ENCODE measurements at places on chromosomes 4 and X. TPM values are rescaled to one million over a fixed set of nuclear protein-coding genes. Genes with fewer than 3 reads are reported as not detected.

Gene ARL9
- total RNA-seq = not detected

Gene GUCY1A1
- total RNA-seq = 7.8 TPM

Gene EXOC1L
- not detected for total RNA-seq

Gene GRIA3
- total RNA-seq = 5.1 TPM

Gene ANOS1
- 0.22 TPM for total RNA-seq

GRCh38 chr4:128974136-128974581 is 119.2 kb downstream of the SCLT1 start:
- DNase-seq = no peak

- DNase-seq = peak; percentile 27
Observed at GRCh38 chrX:1380672-1381233, 11.2 kb downstream of the SLC25A6 start.

DNA sequence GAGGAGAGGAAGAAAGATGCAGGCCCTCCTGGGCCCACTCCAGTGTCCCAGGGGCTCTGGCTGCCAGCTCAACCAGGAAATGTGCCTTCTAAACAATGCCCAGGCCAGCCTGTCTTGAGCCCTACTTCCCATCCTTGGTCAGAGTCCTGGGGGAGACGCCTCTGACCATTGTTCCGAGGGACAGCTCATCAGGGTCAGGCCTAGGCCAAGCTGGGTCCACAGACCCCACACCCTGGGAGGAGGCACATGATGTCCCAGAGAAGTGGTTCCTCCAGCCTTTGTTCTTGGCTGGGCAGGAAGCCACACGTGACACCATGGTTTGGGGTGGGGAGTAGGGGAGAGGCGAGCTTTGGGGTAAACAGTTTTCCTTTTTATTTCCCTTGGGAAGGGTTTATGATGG is 102.5 kb downstream of the EFNB1 start:
- DNase-seq = no peak

- DNase-seq = no peak
Observed at GRCh38 chr4:179307297-179308136, 1865.3 kb upstream of the AGA start.

DNA sequence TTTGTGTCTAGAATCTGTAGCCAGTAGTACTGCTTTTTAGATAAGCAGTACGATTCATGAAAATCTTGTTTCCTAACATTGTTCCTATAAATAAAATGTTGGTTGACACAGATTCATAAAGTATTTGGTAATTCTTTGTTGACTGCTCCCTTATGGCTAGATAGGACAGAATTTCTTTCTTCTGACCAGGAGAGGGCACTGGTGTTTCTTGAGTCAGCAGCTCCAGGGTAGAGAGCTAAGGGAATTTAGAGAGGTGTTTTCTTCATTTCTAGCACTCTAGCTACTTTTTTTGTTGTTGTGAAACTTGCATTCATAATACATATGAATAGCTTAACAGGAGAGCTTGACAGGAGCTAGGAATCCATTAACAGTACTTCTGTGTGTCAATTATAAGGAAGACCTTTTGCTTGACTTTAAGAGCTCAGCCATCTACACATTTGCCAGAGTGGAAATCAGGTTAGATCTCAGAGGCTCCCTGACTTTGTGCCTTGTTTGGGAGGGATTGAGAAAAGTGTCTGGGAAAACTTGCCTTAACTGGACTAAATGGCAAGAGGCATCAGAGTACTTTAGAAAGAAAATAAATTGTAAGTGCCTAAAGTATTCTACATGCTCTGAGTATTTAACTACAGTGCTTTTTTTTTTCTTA is 756.1 kb downstream of the SH3BGRL start:
- DNase-seq = no peak

DNA sequence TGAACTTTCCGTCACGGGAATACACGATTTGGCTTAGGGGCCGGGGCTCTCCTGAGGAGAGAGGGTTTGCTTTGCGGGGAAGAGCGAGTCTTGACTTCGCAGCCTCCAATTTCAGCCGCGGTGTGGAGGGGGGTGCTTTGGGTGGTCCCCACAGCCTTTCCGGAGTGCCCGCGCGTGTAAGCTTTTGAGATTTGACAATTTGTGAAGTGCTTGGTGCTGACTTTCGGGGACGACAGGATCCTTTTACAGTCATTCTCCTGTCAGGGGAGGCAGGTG is 355 bp downstream of the SCML1 start:
- DNase-seq = no peak

- no peak for DNase-seq
Observed at GRCh38 chrX:9503261-9503660, 38.4 kb downstream of the TBL1X start.
